Activated CD4-positive, alpha-beta T cell treated with anti-CD3 and anti-CD28 coated beads, Interleukin-2, amount 10 ng/mL, durations not matched to agents 7 days and 5 days (primary cell): ENCODE measurements at places on chromosomes 5 and 9.

DNA sequence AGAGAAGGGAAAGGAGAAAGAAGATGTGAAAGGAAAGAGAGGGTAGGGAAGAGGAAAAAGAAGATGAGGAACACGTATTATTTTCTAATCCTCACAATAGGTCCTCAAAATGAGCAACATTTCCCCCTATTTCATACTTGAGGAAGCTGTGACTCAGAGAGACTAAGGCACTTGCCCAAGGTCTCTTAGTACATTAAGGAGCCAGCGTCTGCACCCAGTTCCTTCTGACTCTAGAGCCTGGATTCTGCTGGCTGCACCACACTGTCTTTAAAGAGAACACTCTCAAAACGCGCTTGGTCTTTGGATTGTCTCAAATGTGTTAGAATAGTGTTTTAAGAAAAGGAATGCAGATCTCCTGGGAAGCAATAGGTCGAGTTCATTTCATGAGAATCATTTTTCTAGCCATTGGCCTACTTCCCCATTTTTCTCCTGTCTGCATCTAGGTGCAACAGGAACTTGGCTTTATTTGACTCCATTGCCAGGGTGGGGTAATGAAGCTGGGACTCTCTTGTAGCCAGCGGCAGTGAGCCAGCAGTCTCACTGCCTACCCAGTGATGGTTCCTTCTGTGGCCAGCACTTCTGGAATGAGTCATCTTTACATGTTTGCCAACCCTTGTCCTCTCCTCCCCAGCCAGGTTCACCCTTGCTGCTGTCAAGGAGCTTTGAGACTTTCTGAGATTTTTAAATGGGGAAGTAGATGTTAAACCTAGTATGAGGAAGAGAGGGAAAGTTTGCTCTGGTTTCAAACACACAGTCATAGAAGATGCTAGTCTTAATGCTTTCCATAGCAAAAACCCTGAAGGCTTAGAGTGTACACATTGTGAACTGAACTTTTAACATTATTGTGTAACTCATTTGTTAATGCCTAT, 82.7 kb downstream of the DOCK8 start:
- DNase-seq, result no peak

DNA sequence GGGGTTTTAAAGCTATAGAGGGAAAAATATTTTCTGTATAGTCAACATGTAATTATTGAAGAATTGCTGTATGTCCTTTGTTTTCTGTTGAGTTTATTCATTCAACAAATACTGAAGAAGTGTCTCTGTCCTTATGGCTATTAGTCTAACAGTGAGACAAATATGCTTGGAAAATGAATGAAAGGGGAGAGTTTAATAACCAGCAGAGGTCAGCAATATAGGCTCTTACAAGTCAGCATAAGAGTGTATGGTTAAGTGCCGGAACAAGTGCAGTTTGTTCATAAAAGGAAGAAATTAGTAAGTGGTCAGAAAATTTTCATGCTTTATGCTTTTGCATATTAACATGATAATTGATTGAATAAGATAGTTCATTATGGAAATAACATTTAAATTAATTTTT, 3.6 kb downstream of the SCAMP1 start:
- DNase-seq, result no peak

DNA sequence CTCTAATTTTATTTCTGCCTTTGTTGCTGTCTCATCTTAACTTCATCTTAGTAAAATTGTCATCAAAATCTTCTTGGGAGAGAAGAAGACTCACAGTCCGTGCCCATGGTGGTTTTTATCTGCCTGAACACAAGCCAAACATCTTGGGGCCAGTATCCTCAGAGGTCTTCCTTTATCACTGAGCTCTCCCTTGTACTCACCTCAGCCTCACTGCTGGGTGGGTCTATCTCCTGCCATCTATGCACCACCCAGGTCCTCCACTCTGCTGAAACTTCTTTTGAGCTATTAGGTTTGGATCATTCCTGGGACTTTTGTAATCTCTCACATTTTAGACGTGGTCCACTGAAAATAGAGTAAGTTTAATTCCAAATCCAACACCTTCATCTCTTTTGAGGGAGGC, 116.3 kb upstream of the EPB41L4A start:
- no peak for DNase-seq

DNA sequence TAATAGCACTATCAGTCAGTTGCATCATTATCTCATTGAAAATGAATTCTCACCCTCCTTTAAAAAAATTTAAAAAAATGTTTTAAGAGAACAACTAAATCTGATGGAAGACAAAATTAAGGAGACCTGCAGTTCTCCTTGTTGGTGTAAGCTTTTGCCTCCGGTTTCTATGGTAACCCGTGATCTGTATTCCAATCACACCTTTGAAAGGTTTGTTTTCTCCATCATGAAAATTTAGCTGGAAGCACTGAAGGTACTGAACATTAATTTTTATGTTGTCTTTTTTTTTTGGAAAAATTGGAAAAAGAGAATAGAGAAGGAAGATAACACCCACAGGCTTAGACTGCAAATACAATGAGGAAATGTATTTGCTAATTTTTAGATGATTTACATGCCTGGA, 2.5 kb upstream of the BASP1 start:
- no peak for DNase-seq

DNA sequence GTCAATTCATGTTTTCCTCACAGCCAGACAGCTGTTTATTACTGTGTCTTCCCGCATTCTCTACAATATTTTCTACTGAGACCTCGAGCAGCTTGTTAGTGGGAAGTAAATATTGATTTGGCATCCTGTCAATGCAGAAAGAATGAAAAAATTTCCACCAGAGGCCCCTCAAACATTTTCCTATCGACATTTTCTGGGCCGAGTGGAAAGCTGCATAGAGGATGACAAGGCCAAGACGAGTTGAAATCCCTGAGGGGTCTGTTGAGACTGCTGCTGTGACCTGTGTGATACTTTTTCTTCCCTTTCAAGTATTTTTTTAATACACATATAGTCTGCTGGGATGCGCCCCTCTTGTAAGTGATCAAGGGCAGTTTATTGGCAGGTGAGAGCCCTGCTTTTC, 91.4 kb upstream of the SH3GL2 start:
- no peak for DNase-seq

DNA sequence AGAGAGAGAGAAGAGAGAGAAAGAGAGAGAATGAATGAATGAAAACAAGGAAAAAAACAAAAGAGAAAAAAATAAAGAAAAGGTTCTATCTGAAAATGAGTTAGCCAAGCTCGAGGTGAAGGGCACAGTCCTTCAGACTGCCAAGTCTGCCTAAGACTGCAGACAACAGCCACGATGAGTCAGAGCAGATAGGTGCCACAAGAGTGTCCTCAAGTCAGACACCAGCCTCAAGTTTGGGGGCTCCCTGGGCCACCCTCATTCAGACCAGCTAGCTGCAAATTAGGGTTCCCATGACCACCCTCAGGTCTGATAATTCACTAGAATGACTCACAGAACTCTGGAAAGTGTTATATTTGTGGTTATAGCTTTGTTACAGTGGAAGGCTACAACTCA, 13.9 kb upstream of the HABP4 start:
- no peak for DNase-seq

- no peak for DNase-seq
Observed at GRCh38 chr9:17894501-17895160, 315.8 kb downstream of the SH3GL2 start.

GRCh38 chr5:56126487-56127179, 106.5 kb downstream of the ANKRD55 start:
- no peak for DNase-seq

GRCh38 chr5:178287091-178287790, 54.6 kb upstream of the PHYKPL start:
- DNase-seq, result no peak

DNA sequence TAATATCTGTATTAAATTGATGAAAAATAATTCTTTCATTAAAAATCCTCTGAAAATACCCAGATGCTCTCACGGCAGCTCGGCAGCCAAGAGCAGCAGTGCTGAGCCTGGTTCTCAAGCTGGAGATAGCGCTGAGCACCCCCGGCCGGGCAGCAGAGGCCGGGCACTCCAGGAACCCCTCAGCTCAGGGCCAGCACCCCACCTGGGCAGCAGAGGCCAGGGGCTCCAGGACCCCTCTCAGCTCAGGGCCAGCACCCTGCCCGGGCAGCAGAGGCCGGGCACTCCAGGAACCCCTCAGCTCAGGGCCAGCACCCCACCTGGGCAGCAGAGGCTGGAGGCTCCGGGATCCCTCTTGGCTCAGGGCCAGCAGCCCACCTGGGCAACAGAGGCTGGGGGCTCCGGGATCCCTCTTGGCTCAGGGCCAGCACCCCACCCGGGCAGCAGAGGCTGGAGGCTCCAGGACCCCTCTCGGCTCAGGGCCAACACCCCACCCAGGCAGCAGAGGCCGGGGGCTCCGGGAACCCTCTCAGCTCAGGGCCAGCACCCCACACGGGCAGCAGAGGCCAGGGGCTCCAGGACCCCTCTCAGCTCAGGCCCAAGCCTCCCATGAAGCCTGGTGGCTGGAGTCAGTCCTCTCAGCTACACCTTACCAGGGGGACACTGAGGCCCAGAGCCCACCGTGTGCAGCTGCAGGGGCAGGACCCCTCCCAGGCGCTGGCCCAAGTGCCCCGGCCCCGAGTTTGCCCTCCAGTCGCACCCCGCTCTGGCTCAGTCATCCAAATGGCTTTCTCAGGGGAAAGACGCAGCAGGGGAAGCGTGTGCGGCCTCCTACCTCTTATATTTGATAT, 21.7 kb downstream of the CLPTM1L start:
- DNase-seq, result no peak

GRCh38 chr9:136137321-136138265, 18.9 kb upstream of the TMEM250 start:
- no peak for DNase-seq

GRCh38 chr5:50653946-50654345, 12.5 kb upstream of the PARP8 start:
- DNase-seq, result no peak

- DNase-seq, result no peak
Observed at GRCh38 chr9:108467161-108467560, 388.6 kb downstream of the ACTL7B start.

GRCh38 chr5:137616046-137616445, 116.9 kb upstream of the SPOCK1 start:
- DNase-seq, result no peak

DNA sequence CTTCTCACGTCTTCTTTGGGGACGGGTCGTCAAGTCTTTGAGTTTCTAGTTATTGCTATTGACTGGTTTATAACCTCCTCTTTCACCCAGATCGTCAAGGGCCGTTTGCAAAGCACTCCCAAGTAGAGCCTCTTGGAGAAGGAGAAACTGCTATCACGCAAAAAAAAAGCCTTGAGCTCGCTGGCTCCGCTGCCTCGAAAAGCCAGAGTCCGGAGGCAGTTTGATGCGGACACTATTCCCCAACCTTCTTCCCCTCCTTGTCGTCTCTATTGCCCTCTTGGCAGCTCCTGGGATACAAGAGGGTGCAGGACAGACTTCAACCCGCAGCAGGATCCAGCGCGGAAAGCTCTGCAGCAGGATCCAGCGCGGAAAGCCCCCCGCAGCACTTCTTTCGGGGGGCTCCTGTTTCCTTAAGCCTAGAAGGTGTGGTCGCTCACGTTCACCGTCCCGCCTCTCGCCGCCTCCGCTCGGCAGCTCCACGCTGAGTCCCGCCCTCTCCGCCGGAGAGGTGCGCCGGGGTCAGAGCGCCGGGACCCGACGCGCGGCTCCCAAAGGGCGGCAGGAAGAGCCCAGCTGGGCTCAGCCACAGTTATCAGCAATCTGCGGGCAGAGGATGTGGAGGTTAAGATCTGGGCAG, at the start of gene PCDHAC1:
Gene PCDHAC1, plus strand, starts transcription at position 494 of the 637 bp plus-strand sequence. CDS start 594 bp downstream, outside the sequence.
- DNase-seq, result no peak

GRCh38 chr9:4831119-4831518, 38.4 kb downstream of the RCL1 start:
- no peak for DNase-seq

GRCh38 chr9:129181246-129181645, 3.2 kb upstream of the IER5L start:
- no peak for DNase-seq

GRCh38 chr9:17191082-17191481, 56.2 kb downstream of the CNTLN start:
- DNase-seq, result no peak

DNA sequence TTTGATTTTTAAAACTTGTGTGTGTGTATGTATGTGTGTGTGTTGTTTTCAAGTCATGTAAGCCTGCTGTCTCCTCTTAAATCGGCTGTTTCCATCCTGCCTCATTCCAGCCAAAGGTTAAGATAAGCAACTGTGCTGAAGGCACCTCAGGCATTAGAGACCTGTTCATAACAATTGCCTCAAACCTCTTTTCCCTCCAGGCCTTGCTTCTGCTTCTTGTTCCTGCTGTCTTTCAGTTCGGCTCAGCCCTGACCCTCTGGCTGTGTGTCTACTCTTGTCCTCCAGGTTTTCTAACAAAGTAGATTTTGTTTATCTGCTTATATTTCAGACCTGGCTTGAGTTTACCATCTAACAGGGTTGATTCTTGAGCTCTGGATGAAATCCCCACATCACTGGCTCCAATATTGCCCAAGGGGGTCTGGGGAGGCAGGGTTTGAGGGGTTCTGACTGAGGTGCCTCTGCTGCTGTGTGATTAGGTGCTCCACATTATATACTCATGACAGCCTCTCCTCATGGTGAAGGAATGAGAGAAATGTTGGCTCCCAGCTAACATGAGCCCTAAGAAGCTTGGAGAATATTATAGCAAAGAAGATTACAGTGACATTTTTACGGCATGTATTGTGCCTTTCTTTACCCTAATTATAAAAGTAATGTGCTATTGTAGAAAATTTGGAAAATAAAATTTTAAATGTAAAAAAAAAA, 229.7 kb upstream of the PIK3R1 start:
- DNase-seq, result no peak

- no peak for DNase-seq
Observed at GRCh38 chr9:107100591-107100990, 182.5 kb upstream of the RAD23B start.

- DNase-seq, result no peak
Observed at GRCh38 chr5:149794041-149794440, 63.9 kb downstream of the PPARGC1B start.

GRCh38 chr9:112421771-112422222, 41.9 kb downstream of the HSDL2 start:
- no peak for DNase-seq

DNA sequence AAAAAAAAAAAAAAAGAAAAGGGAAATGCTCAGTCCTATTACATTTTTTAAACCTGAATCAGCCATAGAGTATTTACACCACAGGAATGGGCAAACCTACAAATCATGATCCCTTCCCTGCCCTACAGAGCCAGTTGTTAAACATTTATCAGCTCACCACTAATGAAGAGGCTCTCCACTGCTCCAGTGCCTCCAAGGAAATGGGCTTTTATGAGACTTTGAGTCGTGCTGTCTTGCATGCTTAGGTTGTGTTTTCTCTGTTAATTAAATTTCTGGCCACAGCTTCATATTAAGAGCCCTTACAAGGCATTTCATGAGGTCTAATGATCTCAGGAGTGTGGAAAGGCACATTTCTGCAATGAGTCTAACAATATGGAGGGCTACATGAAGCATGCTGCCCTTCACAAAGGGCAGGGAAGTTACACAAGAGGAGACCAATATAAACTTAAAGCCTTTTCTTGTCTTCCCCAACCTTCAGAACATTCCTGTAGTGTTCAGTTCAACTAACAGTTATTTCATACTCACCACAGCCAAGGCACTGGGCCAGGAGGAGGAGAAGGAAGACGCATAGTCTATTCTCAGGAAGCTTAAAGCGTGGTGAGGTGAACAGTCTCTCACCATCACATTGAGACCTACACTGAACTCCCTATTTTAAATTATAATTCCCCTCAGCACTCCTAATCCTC, 140.1 kb upstream of the ABCA1 start:
- DNase-seq, result no peak
